ENCODE measurements at places on chromosomes 5 and 9. TPM values are rescaled to one million over a fixed set of nuclear protein-coding genes. Genes with fewer than 3 reads are reported as not detected.

PCDHGB4 gene
- 7.6 TPM for total RNA-seq

ABLIM3 gene
- total RNA-seq: 5.6 TPM

ROPN1L gene
- total RNA-seq: 0.86 TPM

GRCh38 chr9:71675105-71675856 lies 93.0 kb downstream of the CEMIP2 start:
- no peak overlapping the region for H3K4me3 ChIP-seq
- H3K27ac ChIP-seq: no peak overlapping the region
- H3K36me3 ChIP-seq: no peaks in the 10 kb centered on the region
- H3K27me3 ChIP-seq: no peaks in the 10 kb centered on the region
- peaks cover 27% of the 10 kb centered on the region for H3K4me1 ChIP-seq

SYK gene
- not detected for total RNA-seq

DNA sequence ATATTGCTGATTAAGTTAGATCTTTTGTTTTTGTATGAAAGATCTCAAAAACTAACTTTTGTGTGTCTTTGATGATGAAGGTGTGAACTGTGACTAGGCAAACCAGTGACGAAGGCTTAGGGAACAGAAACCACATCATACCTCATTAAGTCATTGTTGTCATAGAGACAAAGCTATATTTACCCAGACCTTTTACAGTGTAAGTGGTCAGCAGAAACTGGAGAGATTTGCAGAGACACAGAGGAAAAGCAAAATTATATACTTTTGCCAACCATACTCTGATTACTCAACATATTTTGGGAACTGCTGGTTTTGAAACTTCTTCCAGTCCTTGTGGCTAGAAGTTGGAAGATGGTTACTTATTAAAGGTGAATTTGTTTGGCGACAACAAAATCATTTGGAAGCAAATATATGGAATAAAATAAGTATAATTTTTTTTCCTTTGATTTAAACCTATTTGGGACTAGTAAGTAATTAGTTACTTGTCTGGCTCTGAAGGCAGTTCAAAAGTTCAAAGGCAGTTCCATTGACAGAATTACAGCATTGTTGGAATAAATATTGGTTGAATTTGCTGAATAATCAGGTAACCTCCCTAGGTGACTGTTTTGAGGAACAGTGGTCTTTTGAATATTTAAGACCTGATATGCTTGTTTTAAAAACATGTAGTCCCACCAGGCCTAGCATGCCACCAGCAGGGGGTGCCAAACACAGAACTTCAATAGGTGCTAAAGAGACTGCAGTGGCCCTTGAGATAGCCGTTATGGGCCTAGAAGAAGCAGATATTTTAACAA lies 103.8 kb downstream of the RPS23 start:
- peaks cover 10% of the 10 kb centered on the region for H3K4me1 ChIP-seq
- no peak overlapping the region for H3K4me3 ChIP-seq
- peak; percentile 82 for DNase-seq
- H3K27ac ChIP-seq: peak overlapping the region; percentile 62
- H3K27me3 ChIP-seq: no peaks in the 10 kb centered on the region
- no peaks in the 10 kb centered on the region for H3K36me3 ChIP-seq

DNA sequence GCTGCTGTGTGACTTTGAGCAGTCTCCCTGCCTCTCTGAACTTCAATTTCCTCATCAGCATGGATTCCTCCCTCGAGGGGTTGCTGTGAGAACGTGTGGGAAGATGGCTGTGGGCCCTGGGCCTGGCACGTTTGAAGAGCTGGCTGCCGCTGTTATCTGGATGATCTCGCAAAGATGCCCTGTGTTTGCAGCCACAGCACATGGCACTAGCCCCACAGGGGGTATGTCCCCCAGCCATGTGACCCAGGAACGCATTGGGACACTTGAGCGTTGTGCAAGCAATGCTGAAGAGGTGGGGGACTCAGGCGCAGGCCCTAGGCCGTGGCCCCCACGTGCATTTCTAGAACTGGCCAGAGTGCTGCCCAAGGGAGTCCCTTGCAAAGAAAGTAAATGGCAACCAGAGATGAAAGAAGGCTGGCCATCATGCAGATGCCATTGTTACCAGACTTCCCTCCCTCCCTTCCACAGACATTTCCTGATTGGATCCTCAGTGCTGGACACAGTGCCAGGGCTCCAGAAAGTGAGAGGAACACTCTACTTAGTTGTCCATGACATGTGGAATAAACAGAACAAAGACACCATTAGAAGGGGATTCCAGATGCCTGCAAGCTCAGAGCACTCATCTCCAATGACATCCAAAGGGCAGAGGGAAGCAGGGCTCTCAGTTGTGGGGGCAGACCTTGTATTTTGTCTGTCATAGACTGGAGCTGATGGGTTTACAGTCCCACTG lies 65.1 kb upstream of the NEURL1B start:
- H3K36me3 ChIP-seq: no peaks in the 10 kb centered on the region
- H3K27me3 ChIP-seq: peaks cover 38% of the 10 kb centered on the region
- H3K4me3 ChIP-seq: no peak overlapping the region
- H3K27ac ChIP-seq: no peak overlapping the region
- no peaks in the 10 kb centered on the region for H3K4me1 ChIP-seq

HMMR gene
- total RNA-seq: 13.9 TPM

- no peak overlapping the region for H3K4me3 ChIP-seq
- H3K4me1 ChIP-seq: peaks cover 14% of the 10 kb centered on the region
- no peak for DNase-seq
- H3K36me3 ChIP-seq: no peaks in the 10 kb centered on the region
- no peak overlapping the region for H3K27ac ChIP-seq
Observed at GRCh38 chr9:132030626-132031325, 48.9 kb downstream of the MED27 start.

- no peaks in the 10 kb centered on the region for H3K4me1 ChIP-seq
- H3K27ac ChIP-seq: no peak overlapping the region
- no peak for DNase-seq
- H3K36me3 ChIP-seq: no peaks in the 10 kb centered on the region
Observed at GRCh38 chr9:31837211-31837610, 547.2 kb upstream of the ACO1 start.

GRCh38 chr5:81207009-81207408 lies 26.1 kb upstream of the CKMT2 start:
- no peaks in the 10 kb centered on the region for H3K27me3 ChIP-seq
- no peak overlapping the region for H3K4me3 ChIP-seq
- no peak overlapping the region for H3K27ac ChIP-seq

- H3K4me3 ChIP-seq: peak within 1 kb of the TSS; percentile 70
- H3K27ac ChIP-seq: peak within 1 kb of the TSS; percentile 85
- peak; percentile 83 for DNase-seq
- H3K27me3 ChIP-seq: no peaks in the 10 kb centered on the region
- H3K36me3 ChIP-seq: peaks cover 4% of the 10 kb centered on the region
Observed at GRCh38 chr9:117704024-117704575, at the start of gene TLR4. TSS of gene TLR4 (plus strand) at chr9:117704403. CDS start at chr9:117704473, 70 bp downstream.

NADK2 gene
- total RNA-seq: 41.2 TPM

- no peak overlapping the region for H3K27ac ChIP-seq
- DNase-seq: no peak
- no peaks in the 10 kb centered on the region for H3K27me3 ChIP-seq
- H3K4me1 ChIP-seq: no peaks in the 10 kb centered on the region
- H3K4me3 ChIP-seq: no peak overlapping the region
- no peaks in the 10 kb centered on the region for H3K36me3 ChIP-seq
Observed at GRCh38 chr5:85428426-85428934, 1043.8 kb upstream of the EDIL3 start.

MYOZ3 gene
- 0.32 TPM for total RNA-seq

NKD2 gene
- not detected for total RNA-seq

UNC5A gene
- total RNA-seq: not detected

GRCh38 chr5:10801931-10802666 lies 41.1 kb upstream of the DAP start:
- no peak for DNase-seq
- no peak overlapping the region for H3K27ac ChIP-seq
- no peaks in the 10 kb centered on the region for H3K4me1 ChIP-seq
- H3K27me3 ChIP-seq: peaks cover 41% of the 10 kb centered on the region

CER1 gene
- total RNA-seq: not detected
